Stimulated activated CD8-positive, alpha-beta memory T cell treated with anti-CD3 and anti-CD28 coated beads, Interleukin-15, amount 100 ng/mL, for 24 hours (primary cell): ENCODE measurements at places on chromosomes 4 and X.

DNA sequence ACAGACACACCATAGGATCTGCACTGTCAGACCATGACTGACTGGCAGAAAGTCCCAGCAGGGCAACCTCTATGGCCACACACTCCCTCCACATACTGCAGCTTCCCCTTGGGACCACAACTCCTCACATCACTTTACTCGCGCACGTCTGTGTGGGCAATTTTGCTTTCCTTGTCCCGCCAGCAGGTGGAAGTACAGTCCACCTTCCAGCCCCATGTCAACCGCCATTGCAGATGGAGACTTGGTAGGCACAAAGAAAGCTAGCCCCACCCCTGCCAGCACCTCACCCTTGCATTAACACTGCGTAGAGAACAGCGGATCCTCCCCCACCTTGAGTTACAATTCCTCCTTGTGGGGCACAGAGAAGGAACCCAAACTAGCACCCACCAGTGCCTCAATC is 74.4 kb upstream of the NAP1L2 start:
- no peak for DNase-seq

DNA sequence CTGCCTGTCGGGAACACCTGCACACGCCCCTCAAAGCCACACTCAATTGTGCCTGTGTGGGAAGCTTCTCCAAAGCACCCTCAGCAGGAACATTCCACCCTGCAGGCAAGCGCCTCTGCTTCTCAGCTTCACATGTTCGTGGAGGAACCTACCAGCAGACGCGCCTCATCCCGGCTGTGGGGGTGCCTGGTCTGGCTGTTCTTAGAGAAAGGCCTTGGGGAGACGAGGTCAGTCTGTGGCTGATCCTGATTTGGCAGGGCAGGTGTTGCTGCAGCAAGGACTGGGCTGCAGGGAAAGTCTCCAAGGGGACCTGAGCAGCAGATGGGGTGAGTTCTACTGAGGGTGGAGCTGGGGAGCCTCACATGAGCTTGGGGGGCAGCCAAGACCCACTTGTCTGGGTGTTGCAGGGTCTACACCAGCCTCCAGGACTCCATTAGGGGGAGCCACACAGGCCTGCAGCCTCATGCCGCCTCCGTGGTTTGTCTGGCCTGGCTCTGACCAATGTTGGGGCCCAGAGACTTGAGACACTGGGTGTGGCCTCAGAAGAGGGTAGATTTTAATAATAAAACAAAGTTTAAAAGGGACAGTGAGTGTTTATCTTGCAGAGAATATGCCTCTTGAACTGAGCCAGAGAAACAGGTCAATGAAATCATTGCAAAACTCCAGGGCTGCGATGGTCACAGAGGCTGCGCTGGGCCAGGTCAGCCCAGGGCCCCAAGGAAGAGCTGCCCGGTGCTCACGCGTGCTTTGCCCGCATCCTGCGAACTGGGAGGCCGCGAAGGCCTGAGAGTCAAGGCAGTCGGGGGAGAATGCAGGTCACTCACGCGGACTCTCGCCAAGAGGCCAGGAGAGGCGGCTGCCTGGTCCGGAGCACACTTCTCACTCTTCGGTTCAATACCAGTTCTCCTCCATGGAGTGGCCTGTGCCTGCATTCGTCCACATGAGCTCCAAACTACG is 21.1 kb downstream of the RNF212 start:
- no peak for DNase-seq

- no peak for DNase-seq
Measured at GRCh38 chrX:68876731-68877130, 47.9 kb downstream of the EFNB1 start.

GRCh38 chr4:154478547-154478946 is 13.1 kb downstream of the DCHS2 start:
- DNase-seq, result no peak

GRCh38 chr4:154473497-154473896 is 18.1 kb downstream of the DCHS2 start:
- DNase-seq, result no peak

DNA sequence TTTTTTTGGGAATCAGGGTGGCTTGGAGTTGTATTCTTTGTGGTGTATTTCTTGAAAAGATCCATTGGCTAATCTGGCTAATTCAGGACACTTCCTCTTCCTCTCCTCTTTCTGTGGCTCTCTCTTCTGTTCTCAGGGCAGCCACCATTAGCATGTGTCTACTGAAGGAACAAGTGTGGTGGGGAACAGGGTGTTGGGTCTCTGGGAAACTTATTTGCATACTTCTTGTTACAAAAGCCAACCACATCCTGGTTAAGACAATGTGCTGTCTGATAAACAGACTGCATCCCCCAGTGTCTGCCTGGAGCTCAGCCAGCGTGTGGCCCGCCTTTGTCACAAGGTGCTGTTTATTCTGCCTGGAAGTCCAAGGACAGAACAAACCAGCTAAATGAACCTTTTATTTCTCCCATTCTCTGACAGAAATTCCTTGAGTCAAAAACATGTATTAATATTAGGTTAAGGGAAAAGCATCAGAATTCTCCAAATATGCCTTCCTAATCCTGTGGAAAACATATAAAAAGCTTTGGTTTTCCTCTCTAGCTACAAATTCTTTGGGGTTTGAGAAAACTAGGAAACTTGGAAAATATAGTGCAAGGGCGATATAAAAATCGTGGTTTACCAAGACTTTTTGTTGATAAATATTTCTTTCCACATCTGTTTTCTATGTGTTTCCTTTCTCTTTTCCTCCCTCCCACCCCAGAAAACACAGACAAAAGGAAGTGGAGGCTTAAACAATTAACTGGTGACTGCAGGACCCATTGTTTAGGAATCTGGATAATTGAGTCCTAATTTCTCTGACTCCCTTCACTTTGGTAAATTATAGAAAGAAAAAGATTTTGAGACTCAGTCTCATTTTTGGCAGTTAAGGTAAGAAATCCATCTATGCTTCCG is 203.6 kb downstream of the SPRY1 start:
- no peak for DNase-seq

DNA sequence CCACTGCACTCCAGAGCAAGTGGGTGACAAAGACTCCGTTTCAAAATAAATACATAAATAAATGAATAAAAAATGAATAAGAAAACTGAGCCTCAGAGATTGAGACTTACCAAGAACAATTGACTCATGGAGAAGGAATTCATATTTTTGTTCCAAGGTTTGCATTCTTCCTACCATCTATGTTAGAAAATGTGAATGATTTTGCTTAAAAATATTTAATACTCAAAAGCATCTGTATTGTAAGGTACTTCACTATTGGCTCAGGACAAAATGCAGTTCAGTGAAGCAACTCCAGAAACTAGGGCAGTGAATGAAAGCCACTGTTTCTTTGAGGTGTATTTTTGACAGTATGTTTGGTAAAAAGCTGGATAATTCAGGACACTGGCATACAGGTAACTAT is 54.1 kb downstream of the XAGE2 start:
- DNase-seq, result no peak

DNA sequence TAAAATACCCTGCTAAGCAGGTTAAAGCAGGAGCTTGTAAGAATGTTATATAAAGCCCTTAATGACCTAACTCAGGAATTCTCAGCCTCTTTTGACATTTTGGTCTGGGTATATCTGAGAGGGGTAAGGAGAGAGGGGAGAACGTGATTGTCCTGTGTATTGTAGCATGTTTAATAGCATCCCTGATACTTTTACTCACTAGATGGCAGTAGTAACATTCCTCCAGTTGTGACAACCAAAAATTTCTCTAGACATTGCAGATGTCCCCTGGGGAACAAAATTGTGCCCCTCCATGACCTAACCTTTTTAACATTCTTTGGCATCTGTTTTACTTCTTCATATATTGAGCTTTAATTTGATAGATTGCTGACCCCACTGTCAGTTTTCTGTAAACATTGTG is 17.9 kb downstream of the SMARCA5 start:
- no peak for DNase-seq

- no peak for DNase-seq
Measured at GRCh38 chrX:139831675-139832456, 101.0 kb downstream of the ATP11C start.

DNA sequence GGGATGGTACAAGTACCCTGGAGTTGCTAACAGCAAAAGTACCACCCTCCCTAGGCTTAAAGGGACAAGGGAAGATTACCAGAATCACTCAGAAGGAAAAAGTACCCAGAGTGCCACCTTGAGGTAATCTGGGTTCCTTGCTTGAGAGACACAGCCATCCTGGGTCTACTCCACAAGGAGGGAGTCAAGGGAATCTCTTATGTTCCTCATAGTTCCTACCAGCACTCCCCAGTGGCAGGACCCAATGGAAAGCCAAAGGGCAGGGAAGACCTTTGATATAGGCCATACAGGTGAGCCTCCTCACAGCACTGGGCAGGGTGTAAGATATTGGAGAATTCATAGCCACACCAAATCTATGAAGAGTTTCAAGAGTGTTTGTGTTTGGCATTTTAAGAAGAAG is 5.7 kb downstream of the IL2 start:
- DNase-seq, result no peak

DNA sequence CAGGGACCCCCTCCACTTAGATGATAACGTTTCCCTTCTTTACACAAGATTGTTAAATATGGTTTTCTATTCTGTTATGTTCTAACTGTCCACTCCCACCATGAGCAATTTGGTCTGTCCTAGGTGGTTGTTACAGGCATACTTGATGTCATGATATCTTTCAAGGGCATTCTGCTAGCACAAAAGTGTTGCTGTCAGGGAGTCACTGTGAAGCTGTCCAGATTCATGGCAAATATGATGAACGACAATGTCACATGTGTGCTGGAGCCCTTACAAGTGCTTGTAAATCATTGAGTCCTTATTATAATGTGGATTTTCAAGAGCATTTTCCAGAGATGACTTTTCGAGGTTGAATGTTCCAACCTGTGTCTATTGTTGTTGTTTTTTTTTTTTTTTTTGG is 1250.7 kb upstream of the PRKX start:
- DNase-seq, result no peak

- DNase-seq, result no peak
Measured at GRCh38 chr4:72112514-72113156, 80.8 kb downstream of the NPFFR2 start.

DNA sequence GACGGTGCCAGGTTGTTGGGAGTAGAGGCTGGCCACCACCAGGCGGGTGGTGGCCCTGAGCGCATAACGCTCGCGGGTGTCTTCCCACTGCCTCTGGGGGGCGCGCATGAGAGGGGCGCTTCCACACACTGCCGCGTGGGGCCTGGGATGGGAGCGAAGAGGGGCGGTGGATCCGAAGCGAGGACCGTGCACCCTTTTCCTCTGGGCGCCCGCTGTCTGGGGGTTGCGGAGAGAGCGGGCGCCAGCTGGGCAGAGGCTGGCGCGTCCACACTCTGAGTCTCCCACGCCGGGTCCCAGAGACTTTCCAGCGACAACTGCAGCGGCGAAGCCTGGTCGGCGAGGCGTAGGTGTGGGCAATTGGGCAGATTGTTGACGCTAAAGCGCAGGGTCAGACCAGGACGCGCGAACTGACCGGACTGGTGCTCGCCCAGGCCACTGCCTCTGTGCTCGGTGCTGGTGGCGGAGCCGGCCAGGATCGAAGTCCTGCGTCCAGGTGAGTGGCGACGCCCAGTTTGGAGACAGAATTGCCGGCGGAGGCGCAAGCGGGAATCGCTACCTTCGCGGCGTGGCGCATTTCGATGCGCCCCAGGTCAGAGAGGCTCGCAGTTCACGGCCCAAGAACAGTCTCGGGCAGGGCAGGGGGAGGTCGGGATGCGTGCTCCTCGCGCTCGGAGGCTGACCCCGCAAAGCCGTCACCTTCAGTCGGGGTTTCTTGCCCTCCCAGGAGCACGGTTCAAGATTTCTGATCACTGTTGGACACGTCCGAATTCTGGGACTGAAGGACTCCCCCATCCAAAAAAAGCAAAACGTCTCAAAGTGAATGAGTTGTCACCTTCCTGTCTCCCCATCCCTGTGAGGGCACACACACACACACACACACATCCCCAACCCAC is 2.6 kb upstream of the HMX1 start:
- no peak for DNase-seq

- no peak for DNase-seq
Measured at GRCh38 chrX:48972220-48973164, 848 bp upstream of the KCND1 start.

GRCh38 chr4:176868676-176869075 is 76.0 kb upstream of the VEGFC start:
- DNase-seq, result no peak

DNA sequence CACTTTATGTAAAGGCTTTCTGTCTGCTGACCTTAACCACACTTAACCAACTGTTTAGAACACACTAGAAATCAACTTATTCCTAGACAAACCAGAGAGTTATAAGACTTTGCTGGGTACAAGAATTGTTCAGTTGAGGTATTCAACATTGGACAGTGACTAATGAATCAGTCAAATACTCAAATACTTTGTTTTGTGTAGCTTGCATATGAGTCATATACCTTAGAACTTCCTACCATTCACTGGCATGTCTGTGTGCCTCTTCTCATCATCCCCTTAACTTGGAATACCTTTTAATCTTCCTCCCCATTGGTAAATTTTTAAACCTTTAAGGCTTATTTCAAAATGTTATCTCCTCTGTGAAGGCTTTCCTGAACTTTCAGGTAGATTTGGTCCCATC is 708.8 kb upstream of the GRIA3 start:
- DNase-seq, result no peak

DNA sequence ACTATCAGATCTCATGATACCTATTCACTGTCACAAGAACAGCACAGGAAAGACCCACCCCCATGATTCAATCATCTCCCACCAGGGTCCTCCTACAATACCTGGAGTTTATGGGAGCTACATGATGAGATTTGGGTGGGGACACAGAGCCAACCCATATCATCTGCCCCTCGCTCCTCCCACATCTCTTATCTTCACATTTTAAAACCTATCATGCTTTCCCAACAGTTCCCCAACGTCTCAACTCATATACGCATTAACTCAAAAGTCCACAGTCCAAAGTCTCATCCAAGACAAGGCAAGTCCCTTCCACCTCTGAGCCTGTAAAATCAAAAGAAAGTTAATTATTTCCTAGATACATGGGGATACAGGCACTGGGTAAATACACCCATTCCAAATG is 1185.2 kb downstream of the PCDH7 start:
- DNase-seq, result no peak

DNA sequence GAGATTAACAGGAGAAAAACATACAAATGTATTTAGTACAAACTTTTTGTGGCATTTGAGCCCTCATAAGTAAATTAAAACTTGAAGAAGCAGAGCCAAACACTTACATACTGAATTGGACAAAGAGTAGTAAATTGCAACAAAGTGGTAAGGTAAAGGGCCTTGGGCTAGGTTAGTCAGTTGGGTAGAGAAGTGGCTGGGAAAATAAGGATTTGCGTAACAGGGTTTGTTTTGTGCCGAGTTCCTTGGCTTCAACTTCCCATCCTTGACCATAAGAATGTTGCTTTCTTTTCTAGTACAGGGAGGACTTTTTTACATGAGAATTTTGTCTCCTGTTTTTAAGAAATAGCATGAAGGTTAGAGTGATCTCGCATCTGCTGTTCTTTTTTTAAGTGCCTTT is 33.3 kb upstream of the DSPP start:
- no peak for DNase-seq

DNA sequence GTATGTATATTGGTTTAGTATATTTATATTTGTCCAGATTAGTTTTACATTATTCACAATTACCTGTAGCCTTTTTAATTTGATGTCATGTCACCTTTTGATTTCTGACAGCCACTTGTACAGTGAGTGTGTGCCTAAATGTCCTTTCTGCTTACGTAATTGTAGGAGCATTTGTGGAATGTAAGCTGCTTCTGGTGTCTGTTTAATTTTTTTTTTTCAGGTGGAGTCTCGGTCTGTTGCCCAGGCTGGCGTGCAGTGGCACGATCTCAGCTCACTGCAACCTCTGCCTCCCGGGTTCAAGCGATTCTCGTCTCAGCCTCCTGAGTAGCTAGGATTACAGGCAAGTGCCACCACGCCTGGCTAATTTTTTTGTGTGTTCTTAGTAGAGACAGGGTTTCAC is 91.2 kb upstream of the XAGE2 start:
- no peak for DNase-seq

- no peak for DNase-seq
Measured at GRCh38 chrX:113510586-113510985, 670.0 kb upstream of the AMOT start.
